ENCODE measurements at places on chromosomes 6 and 20. TPM values are rescaled to one million over a fixed set of nuclear protein-coding genes. Genes with fewer than 3 reads are reported as not detected.

GRCh38 chr6:63886341-63886740, 250.7 kb downstream of the PHF3 start:
- no peak for DNase-seq

The CCM2L gene
- not detected for total RNA-seq

- DNase-seq = peak; percentile 81
These were observed 98.3 kb downstream of the RAMACL start for GRCh38 chr6:166488076-166488685.

GRCh38 chr6:45009576-45009975, 318.6 kb upstream of the RUNX2 start:
- no peak for DNase-seq

DNA sequence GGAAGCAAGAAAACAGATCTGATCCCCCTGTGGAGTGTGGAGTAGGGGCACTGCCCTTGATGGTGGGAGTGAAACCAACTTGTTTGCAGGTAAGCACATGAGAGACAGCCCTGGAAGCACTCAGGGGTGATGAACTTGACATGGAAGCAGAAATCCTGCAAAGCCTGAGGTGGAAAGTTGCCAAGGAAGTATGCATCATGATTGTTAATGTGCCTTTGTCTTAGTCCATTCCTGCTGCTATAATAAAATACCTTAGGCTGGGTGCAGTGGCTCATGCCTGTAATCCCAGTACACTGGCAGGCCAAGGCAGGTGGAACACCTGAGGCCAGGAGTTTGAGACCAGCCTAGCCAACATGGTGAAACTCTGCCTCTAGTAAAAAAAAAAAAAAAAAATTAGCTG, 40.2 kb upstream of the IFNGR1 start:
- no peak for DNase-seq

GRCh38 chr6:148203970-148204369, 138.7 kb upstream of the SASH1 start:
- DNase-seq = peak; percentile 89

GRCh38 chr20:327186-328026, 2.1 kb downstream of the SOX12 start:
- DNase-seq = peak; percentile 73

The PHACTR2 gene
- 43.8 TPM for total RNA-seq

DNA sequence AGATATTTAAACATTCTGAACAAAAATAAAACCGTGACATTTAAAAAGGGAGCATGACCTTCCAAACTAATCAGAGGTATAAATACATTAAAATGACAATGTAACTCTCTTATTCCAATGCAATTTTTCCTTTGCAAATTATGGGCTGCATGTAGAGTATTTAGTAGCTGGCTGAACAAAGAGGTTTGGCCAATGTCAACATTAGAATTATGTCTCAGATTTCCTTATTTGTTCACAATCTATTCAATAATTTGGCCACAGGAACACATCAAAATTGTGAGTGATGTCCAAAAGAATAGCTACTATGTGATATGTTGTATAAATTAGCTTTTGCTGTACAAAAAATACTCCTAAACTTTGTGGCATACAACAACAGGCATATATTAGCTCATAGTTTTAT, 580.0 kb upstream of the MARCKS start:
- DNase-seq = no peak

DNA sequence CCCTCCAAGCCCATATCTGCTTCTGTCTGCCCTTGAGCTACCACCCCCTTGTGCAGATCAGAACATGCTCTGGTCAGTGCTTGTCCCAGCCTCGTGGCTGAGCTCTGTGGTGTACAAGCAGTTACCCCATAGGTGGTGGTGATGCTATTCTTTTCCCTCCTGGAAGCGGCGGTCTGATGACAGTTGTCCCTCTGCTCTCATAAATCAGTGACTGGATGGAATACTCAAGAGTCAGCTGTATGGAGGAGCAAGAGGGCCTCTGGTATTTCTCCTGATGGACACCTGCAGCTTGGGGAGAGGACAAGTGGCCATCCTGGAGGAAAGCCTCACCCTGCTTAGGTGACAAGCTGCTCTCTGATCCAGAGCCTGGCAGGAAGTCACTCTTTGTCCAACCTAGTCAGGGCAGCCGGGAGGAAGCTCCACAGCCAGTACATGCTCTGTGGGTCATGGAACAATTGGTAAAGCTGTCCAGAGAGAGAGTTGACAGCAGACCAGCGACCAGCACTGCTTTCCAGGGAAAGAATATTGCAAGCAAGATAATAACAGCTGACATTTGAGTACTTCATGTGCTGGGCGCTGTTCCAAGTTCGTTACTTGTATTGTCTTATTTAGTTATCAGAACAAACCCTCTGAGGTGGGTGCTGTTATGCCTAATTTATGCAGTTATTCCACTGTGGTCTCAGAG, 47.1 kb downstream of the SCAND1 start:
- no peak for DNase-seq
